Right renal pelvis (tissue), 4 donors: ENCODE measurements at places on chromosomes 13 and 19. TPM values are rescaled to one million over a fixed set of nuclear protein-coding genes. Genes with fewer than 3 reads are reported as not detected.

GRCh38 chr19:38912600-38913514, 871 bp upstream of the CCER2 start:
- no peak for DNase-seq

Gene FAM83E
- polyA plus RNA-seq, result 1.1 TPM

Gene LILRB4
- 0.84 TPM for polyA plus RNA-seq

GRCh38 chr13:45951166-45951565, 99.6 kb upstream of the SIAH3 start:
- DNase-seq, result no peak

DNA sequence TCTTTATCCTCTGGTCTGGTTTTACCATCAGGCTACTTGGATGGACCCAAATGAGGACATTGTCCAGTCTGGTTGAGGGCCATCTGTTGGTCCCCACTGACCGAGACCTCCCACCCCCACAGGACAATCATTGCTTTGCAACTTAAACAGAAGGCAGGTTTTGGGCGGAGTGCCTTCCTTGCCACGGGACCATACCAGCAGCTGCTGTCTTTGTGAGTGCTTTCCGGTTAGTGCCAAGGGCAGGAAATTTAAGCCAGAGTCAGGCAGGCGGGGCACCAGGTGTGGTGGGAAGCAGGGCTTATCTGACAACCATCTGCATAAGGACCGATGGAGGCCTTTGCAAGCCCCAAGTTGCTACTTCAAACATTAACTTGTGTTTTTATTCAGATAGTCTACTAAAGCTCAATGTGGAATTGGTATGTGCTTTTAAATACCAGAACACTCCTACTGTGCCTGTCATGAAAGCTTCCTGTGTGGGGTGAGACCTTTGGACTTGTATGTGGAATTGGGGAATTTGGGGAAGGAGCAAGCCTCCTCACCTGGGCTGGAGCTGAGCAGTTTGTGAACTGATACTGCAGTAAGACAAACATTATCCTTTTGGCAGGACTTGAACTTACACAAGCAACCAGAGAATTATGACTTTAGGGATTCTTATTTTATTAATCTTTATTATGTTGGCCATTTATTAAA, 39.3 kb upstream of the UBE2L5 start:
- no peak for DNase-seq

DNA sequence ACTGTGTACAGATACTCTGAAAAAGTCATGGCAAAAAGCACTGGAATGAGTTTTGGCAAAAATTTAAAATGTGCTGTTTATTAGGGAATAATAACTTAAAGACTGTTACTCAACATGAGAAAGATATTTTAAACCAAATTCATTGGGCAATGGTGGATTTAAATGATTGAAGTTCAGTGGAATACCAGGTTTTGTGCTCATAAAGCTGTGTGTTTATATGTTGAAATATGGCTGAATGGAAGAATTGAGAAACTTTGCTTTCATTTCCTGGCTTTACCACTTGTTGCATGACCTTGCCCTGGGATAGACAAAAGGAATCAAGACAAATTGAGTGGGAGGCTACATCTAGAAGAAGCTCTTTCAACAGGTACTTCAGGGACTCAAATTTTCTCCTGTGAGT, 246.4 kb downstream of the GPC5 start:
- DNase-seq, result no peak

DNA sequence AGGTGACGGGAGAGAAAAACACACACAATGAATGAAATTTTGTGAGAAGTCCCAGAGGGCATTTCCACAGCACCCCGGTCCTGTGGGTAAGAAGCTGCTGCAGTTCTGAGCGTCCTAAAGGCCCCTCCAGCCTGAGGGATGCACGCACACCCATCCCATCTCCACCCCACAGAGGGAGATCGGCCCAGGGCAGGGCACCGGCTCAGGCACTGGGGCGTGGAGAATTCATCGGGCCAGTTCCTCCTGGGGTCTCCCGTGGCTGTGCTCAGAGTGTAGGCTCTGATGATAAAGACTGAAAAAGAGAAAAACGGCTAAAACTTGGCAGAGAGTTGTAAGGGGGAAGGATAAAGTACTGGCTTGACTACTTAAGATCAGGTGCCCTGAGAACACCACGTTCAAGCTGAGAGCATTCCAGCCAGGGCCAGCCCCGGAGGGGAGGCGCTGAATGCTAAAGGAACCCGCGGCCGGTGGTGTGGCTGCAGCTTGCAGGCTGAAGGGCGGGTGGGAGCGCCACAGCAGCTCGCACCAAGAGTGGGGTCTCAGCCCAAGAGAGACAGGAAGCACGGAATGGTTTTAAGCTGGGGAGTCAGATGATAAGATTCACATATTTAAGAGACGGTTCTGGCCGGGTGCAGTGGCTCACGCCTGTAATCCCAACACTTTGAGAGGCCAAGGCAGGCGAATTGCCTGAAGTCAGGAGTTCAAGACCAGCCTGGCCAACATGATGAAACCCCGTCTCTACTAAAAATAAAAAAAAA, 121.9 kb upstream of the SPACA7 start:
- DNase-seq, result no peak

Gene TRPC4
- polyA plus RNA-seq, result 4.6 TPM

- no peak for DNase-seq
These were observed 74.6 kb downstream of the GNG7 start for GRCh38 chr19:2627855-2628254.

DNA sequence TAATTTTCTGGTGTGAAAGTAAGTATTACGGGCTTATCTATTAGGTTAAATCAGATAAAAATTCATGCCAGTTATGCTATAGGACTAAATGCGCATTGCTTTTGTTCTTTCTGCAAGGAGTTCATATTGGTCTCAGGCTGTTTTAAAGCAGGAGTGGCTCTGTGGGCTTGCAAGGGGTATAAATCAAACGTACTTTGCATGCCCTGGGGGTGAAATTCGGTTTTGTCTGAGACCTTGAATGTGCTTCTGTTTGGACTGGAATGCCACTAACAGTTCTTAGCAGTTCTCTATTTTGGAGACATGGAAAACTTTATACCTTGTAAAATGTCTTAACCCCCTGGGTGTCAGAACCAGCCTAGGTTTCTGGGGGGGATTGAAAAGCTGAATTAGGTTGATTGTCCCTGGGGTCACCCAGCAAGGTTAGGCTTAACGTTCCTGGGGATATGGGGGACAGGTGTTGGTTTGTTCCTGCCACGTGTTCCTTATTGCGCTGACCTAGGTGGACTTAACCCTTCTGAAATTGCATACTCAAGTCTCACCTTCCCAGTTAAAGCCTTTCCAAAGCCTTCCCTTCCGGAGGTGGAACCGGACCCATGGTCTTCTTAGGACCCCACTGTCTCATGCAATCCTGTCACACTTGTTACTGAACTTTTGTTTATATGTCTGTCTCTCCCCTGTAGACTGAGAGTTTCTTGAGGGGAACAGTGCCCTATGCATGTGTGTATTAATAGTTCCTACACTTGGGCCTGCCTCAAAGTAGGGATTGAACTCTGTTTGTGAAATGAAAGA, 182.2 kb downstream of the LMO7 start:
- DNase-seq, result no peak

GRCh38 chr19:51326216-51327065, 15.0 kb downstream of the IGLON5 start:
- DNase-seq, result no peak

Gene SRRM5
- 0.69 TPM for polyA plus RNA-seq

Gene CCNA1
- polyA plus RNA-seq, result 0.71 TPM

Gene C2CD4C
- polyA plus RNA-seq, result 1.4 TPM

DNA sequence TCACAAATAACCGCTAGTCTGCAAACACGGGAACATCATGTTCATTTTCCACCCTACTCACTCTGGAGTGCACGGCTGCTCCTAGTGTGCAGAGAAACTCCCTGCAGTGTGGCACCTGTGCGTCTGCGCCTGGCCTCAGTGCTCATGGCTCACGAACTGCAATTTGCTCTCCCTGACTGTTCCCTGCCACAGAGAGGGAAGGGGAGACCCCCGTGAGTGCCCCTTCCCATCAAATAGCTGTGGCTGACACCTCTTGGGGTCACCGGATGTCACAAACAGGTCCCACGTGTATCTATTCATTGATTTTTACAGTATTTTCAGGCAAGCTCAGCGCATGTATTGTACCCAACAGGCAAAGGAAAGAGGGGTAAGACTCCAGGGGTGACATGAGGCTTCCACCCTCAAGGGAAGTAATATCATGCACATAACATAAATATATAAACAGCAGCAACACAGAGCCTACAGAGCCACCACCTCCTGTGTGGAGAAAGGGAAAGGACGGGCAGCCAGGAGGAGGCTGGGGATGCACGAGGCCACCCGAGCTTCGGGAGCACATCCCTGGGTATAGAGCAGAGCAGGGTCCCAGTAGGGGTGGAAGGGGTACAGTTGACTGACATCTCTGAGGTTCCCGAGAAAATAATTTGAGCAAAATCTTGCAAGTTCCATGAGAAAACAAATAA, 140.3 kb upstream of the SOX1 start:
- DNase-seq, result no peak

Gene NXNL1
- 0.12 TPM for polyA plus RNA-seq

DNA sequence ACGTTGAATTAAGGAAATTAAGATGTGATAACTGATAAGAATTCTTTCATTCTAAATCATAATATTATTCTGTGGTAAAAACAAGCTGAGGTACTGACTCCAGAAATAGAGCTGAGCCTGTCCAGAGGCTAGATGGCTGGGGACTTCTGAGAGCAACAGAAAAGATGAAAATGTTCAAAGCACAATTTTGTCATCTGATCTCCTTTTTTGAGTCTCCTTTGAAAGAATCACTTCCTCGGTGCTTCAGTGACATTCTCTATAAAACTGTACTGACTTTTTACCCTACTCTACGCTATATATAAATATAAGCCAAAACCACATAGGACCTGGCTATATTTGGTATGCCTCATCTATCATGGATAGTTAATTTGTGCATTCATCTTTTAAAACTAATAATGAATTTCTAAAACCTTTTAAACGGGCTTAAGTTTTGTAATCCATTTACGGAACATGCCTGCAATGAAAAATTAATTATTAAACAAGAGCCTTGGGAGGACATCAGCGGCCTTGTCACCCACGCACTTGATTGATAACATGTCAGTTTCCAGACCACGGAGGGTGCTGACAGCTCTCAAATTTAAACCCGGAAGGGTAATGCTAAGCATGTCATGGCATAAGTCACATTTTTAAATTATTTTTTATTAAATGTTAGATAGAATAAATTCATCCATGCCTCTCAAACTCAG, 235.5 kb downstream of the PCDH9 start:
- DNase-seq, result no peak

Gene TSC22D1
- 265 TPM for polyA plus RNA-seq

DNA sequence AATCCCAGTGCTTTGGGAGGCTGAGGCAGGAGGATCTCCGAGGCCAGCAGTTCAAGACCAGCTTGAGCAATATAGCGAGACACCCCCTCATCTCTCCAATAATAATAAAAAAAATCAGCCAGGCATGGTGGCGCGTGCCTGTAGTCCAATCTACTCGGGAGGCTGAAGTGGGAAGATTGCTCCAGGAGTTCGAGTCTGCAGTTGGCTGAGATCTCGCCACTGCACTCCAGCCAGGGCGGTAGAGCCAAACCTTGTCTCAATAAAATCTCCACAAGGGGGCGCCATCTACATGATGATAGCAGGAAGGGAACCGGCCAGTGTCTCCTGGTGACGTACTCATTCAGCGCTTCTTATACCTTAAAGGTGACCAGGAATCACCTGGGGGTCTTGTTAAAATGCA, 13.6 kb upstream of the C5AR1 start:
- DNase-seq, result no peak

DNA sequence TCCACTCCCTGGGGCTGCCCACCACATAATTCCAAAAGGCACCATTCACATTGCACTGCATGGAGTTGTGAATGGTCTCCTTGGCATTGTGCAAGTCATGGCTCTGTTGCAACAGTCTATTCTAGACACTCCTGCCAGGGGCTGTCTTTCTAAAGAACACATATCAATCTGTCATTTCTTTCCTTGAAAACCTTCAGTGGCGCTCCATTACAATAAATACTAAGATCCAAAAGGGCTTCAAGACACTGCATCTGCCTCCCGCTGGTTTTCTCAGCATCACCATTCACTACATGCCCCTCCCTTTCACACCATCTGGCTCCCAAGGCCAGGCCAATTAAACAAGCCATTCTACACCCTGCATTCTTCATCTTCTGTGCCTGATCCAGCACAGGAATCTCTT, 32.2 kb upstream of the TM9SF2 start:
- no peak for DNase-seq

- DNase-seq, result no peak
These were observed 36.3 kb downstream of the SMIM24 start for GRCh38 chr19:3443840-3444694.

GRCh38 chr13:53105890-53106289, 77.3 kb downstream of the OLFM4 start:
- no peak for DNase-seq

DNA sequence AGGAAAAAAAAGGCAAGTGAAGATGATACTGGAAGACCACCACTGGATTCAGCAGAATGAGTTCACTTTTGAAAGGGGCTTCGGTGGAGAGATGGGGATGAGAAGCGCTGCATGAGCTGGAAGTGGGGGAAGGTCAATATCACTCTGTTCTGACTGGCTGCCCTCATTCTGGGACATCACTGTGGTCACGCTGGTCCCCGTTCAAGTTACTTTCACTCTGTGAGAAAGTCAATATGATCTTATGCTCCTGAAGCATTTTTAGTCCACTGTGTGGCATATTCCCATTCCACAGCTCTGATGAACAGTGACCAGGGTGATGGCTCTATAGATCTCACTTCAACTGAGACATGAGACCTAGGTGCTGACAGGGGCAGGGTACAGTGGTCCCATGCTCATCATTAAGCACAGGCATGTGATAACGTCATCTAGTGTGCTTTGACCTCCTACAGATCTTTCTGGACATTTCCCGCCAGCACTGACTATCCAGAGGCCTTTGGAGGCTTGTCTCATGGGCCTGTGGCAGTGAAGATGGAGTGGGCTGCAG, 40.2 kb upstream of the GPR183 start:
- DNase-seq, result no peak

Gene KLK11
- 0.21 TPM for polyA plus RNA-seq

- no peak for DNase-seq
These were observed 13.2 kb downstream of the NCAN start for GRCh38 chr19:19224852-19225494.
